Osteocyte (in vitro differentiated cells): ENCODE measurements at places on chromosomes 7 and 10. TPM values are rescaled to one million over a fixed set of nuclear protein-coding genes. Genes with fewer than 3 reads are reported as not detected.

- H3K4me1 ChIP-seq, result peaks cover 3% of the 10 kb centered on the region
- no peak for DNase-seq
- no peaks in the 10 kb centered on the region for H3K36me3 ChIP-seq
- H3K4me3 ChIP-seq, result no peak overlapping the region
Measured at GRCh38 chr7:90530263-90530662, 60.8 kb downstream of the PTTG1IP2 start.

- H3K4me3 ChIP-seq, result no peak overlapping the region
- no peak overlapping the region for H3K27ac ChIP-seq
- H3K27me3 ChIP-seq, result peaks cover 17% of the 10 kb centered on the region
- H3K4me1 ChIP-seq, result no peaks in the 10 kb centered on the region
- no peak for DNase-seq
- no peaks in the 10 kb centered on the region for H3K36me3 ChIP-seq
Measured at GRCh38 chr10:84204610-84205009, 10.3 kb downstream of the CDHR1 start.

CUBN gene
- total RNA-seq, result 1.4 and 1.7 TPM in 2 replicates

DNA sequence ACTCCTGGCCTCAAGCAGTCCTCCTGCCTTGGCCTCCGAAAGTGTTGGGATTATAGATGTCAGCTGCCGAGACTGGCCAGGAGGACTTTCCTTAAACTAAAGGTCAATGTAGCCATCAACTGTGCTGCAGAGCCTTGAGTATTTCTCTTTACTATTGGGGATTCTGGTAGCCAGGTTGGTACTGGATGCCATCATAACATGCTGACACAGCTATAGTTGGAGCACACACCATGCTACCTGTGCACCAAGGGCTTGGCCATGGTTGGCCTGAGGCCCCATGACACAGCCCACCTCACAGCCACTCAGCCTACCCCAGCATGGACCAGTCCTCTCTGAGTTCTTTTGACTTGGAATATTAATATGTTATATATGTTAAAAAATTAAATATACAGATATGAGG, 54.4 kb downstream of the HECTD2 start:
- no peak overlapping the region for H3K4me3 ChIP-seq
- DNase-seq, result no peak
- peaks cover 6% of the 10 kb centered on the region for H3K4me1 ChIP-seq
- no peak overlapping the region for H3K27ac ChIP-seq

CAMK2B gene
- total RNA-seq, result not detected in 2 replicates

GRCh38 chr7:37201003-37201875, 247.4 kb downstream of the ELMO1 start:
- H3K4me3 ChIP-seq, result no peak overlapping the region
- H3K36me3 ChIP-seq, result no peaks in the 10 kb centered on the region
- H3K4me1 ChIP-seq, result no peaks in the 10 kb centered on the region
- DNase-seq, result peak; percentile 92
- no peak overlapping the region for H3K27ac ChIP-seq
- peaks cover 31% of the 10 kb centered on the region for H3K27me3 ChIP-seq

- no peaks in the 10 kb centered on the region for H3K36me3 ChIP-seq
- H3K4me1 ChIP-seq, result peaks cover 20% of the 10 kb centered on the region
- H3K4me3 ChIP-seq, result peak overlapping the region; percentile 38
- no peak for DNase-seq
- no peak overlapping the region for H3K27ac ChIP-seq
Measured at GRCh38 chr10:100829933-100830727, 82.6 kb upstream of the SLF2 start.

- no peak overlapping the region for H3K27ac ChIP-seq
- no peaks in the 10 kb centered on the region for H3K4me1 ChIP-seq
- no peak overlapping the region for H3K4me3 ChIP-seq
- H3K36me3 ChIP-seq, result no peaks in the 10 kb centered on the region
- H3K27me3 ChIP-seq, result no peaks in the 10 kb centered on the region
- no peak for DNase-seq
Measured at GRCh38 chr7:122902751-122903495, 16.7 kb upstream of the CADPS2 start.

AGR2 gene
- total RNA-seq, result not detected in 2 replicates

DNA sequence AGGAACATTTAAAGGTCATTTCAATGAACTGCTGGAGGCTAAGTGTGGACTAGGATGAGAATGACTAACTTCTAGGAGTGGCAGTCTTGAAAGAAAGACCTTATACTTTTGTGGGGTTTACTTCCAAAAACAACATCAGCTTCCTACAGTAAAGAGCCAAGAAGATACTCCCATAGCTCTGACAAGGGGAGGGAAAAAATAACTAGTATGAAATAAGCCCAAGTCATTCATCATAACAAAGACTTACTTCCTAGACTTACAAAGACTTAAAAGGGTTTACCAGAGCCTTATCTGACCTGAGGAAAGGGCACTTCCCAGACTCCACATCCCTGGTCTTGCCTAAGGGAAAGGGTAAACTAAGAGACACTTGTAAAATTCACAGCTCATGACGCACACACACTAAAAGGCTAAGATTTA, 31.7 kb downstream of the ARHGAP12 start:
- no peaks in the 10 kb centered on the region for H3K27me3 ChIP-seq
- H3K36me3 ChIP-seq, result peaks cover 11% of the 10 kb centered on the region
- peak overlapping the region; percentile 76 for H3K27ac ChIP-seq
- H3K4me1 ChIP-seq, result peaks cover 18% of the 10 kb centered on the region
- H3K4me3 ChIP-seq, result no peak overlapping the region

IFIT1B gene
- total RNA-seq, result not detected in 2 replicates

RBM20 gene
- 1.6 and 2.3 TPM in 2 replicates for total RNA-seq

FKBP9 gene
- total RNA-seq, result 229 and 237 TPM in 2 replicates

ZNF212 gene
- 11.9 and 13.0 TPM in 2 replicates for total RNA-seq

DNA sequence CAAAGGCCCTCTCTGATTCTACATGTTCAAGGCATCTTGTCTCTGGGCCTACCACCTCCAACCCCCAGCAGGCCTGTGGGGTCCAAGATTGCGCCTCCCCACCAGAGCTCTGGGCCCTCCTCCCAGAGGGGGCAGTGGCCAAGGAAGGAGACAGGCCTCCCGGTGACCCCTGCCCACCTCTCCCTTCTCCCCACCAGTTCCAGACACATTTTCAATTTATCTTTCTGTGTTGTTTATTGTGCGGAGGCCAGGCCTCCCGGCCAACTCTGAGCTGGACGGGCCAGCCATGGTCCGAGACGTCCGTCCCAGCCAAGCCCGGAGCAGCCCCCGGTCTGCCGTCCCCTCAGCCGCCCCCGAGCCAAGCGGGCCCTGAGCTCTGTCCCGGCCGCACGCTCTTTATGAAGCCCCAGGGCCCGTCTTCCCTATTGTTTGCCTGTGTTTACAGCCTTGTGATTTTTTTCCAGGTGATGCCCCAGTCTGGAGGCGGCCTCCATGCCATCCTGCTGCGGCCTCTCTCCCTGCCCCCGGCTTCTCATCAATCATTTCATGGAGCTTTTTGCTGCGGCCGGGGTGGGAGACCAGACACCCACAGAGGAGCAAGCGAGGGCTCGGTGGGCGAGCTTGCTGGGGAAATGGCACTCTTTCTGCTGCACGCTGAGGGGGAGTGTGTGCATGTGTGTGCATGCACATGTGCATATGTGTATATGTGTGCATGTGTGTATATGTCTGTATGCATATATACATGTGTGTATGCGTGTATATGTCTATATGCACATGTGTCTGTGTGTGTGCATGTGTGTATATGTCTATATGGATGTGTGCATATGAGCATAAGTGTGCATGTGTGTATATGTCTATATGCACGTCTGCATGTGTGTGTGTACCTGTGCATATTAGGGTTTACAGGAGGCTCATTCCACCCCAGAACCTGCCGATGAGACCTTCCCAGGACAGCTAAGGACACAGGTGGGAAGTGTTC, 52.7 kb upstream of the ELN start:
- no peak overlapping the region for H3K4me3 ChIP-seq
- peaks cover 2% of the 10 kb centered on the region for H3K4me1 ChIP-seq
- H3K27ac ChIP-seq, result no peak overlapping the region
- no peak for DNase-seq
- H3K36me3 ChIP-seq, result no peaks in the 10 kb centered on the region
- peaks cover 6% of the 10 kb centered on the region for H3K27me3 ChIP-seq

ZSCAN21 gene
- 13.9 and 14.6 TPM in 2 replicates for total RNA-seq

SPDYE8 gene
- total RNA-seq, result not detected in 2 replicates

DNA sequence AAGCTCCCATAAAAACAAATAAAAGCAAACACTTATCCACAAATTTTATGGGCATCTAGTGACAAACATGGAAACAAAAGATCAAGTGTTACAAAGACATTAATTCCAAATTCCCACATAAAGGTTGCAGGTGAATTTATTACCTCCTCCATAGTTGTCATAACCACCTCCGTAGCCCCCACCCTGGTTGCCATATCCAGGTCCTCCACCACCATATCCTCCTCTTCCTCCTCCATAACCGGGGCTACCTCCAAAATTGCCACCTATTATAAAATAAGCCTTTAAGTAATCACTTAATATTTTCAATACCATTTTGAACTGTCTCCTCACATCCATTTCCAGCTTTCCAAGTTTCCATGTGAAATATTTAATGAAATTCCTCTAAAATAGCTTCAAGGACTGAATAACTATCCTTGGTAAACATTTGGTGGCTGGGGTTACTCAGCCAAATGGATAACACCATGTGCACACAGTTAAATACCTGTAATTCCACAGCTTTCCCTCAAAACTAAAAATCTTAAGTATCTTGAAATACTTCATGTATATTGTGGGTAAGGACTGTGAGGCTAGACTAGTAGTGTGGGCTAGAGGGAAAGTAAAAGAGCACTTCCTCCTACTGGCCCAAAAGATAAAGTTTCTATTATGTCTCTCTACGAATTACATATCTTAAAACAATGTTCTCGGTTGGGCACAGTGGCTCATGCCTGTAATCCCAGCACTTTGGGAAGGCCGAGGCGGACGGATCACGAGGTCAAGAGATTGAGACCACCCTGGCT, 6.9 kb downstream of the HNRNPA2B1 start:
- H3K4me1 ChIP-seq, result peaks cover 56% of the 10 kb centered on the region
- no peak for DNase-seq
- H3K36me3 ChIP-seq, result peaks cover 90% of the 10 kb centered on the region
- no peaks in the 10 kb centered on the region for H3K27me3 ChIP-seq

DNA sequence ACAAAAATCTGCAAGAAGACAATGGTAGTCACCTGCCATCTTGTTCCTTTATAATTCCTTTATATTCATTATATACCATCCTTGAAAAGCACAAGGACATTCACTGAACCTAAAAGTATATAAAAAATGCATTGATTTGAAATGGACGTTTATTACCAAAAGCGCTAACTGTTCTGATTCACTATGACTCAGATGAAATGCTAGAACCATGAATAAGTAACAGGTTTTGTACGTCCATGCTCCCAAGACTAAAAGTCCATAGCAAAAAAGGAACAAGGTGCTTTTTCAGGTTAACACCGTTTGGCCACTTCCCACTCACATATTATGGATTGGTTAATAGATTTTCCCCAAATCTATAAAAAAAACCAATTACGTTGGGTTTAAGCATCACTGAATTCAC, 109.4 kb downstream of the PPP1R17 start:
- no peak for DNase-seq
- H3K27me3 ChIP-seq, result no peaks in the 10 kb centered on the region
- no peak overlapping the region for H3K4me3 ChIP-seq
- H3K4me1 ChIP-seq, result peaks cover 23% of the 10 kb centered on the region
- peaks cover 35% of the 10 kb centered on the region for H3K36me3 ChIP-seq

- H3K27ac ChIP-seq, result no peak overlapping the region
- H3K4me3 ChIP-seq, result no peak overlapping the region
- H3K27me3 ChIP-seq, result no peaks in the 10 kb centered on the region
- H3K36me3 ChIP-seq, result no peaks in the 10 kb centered on the region
Measured at GRCh38 chr10:12726971-12727831, 274.3 kb downstream of the CCDC3 start.

H2BK1 gene
- total RNA-seq, result 1.1 TPM in 1 of 2 replicates, not detected in the other

TAS2R5 gene
- total RNA-seq, result 3.1 and 3.2 TPM in 2 replicates

- H3K4me3 ChIP-seq, result no peak overlapping the region
- no peaks in the 10 kb centered on the region for H3K27me3 ChIP-seq
- H3K36me3 ChIP-seq, result peaks cover 5% of the 10 kb centered on the region
- H3K4me1 ChIP-seq, result peaks cover 17% of the 10 kb centered on the region
- DNase-seq, result no peak
Measured at GRCh38 chr10:89357975-89358374, 19.9 kb upstream of the IFIT1B start.

- DNase-seq, result no peak
- H3K36me3 ChIP-seq, result no peaks in the 10 kb centered on the region
- H3K4me3 ChIP-seq, result no peak overlapping the region
Measured at GRCh38 chr7:156121956-156122355, 309.7 kb upstream of the SHH start.

- no peak overlapping the region for H3K27ac ChIP-seq
- H3K27me3 ChIP-seq, result no peaks in the 10 kb centered on the region
- H3K36me3 ChIP-seq, result no peaks in the 10 kb centered on the region
- H3K4me3 ChIP-seq, result no peak overlapping the region
- DNase-seq, result no peak
Measured at GRCh38 chr10:91352760-91353159, 57.4 kb upstream of the HECTD2 start.

DNA sequence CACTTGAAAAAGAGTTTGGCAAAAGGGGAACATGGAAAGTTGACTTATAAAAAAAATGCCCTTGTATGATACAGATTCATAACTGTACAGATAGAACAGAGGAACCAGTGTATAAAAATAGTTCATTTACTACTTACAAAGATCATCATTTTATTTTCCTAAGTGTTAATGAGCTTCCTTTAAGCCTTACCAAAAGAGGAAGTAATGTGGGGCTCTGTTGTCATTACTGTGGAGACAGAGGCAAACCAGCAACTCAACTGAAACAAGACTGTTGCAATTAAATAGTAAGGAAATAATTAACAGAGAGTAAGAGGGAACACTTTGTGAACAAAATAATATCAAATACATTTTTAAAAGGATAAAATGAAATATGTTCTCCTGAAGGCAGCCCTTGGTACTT, 526.2 kb upstream of the ADARB2 start:
- no peak overlapping the region for H3K27ac ChIP-seq
- H3K4me3 ChIP-seq, result no peak overlapping the region
- H3K27me3 ChIP-seq, result peaks cover 27% of the 10 kb centered on the region
- no peak for DNase-seq
- H3K36me3 ChIP-seq, result peaks cover 3% of the 10 kb centered on the region

ANKRD2 gene
- total RNA-seq, result not detected in 2 replicates

DNA sequence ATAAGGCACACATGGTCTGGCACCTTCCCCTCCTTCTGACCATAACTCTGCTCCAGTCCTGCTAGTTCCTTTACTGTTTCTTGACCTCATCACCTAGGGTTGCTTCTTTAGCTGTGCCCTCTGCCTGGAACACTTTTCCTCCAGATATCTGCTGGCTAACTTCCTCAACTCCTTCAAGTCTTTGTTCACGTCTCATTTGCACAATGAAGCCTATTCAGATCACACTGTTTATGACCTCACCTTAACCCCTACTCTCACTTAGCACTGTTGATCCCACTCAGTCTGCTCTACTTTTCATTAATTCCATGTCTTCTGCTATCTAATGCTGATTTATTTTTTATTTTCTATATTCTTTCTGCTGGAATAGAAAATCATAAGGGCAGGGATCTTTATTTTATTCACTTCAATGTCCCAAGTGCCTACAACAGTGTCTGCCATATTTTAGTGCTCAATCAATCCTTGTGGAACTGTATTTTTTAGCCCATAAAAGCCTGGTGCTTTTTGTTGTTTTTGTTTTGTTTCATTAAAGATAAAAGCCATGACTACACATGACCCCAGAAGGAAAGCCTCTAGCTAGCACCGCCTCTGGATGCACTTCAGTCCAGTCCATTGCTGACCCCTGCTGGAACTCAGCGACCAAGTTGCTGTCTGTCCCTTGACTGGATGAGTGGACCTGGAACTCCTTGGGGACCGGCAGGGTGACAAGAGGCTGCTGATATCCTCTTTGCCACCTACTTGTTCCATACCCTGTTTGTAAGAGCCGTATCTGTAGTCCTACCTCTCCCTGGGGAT, 12.3 kb downstream of the KLF14 start:
- no peak overlapping the region for H3K27ac ChIP-seq
- H3K36me3 ChIP-seq, result no peaks in the 10 kb centered on the region
- no peak overlapping the region for H3K4me3 ChIP-seq
- H3K27me3 ChIP-seq, result peaks cover 29% of the 10 kb centered on the region

RHOBTB1 gene
- 16.0 and 17.2 TPM in 2 replicates for total RNA-seq

AKR1D1 gene
- total RNA-seq, result not detected in 2 replicates

TCAF1 gene
- total RNA-seq, result 82.4 and 87.8 TPM in 2 replicates
